ENCODE measurements at places on chromosomes 12 and 14.

DNA sequence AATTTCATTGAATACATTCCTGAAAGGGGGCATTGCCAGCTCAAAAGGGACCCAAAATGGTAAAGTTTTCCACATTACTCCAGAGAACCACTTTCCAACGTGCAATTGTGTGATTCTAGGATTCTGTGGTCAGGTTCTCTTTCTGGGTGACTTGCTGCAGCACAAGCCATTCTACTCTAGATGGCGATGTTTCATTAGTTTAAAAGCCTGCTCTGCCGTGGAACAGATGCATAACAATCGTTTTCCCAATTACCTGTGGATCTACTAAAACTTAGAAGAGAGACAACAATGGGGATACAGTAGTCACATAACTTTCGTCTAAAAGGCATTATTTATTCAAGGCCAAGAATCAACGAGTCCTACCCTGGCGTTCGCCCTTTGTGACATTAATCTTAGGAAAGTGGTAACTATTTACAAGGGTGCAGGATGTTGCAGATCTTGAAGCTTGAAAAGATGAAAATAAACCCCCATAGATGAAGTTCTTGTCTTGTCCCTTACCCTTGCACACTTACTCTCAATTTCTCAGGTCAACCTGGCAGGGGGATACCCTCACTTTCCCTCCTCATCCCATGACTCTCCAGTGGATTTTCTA, 400.9 kb downstream of the SNAPC1 start:
- peak; percentile 38 for DNase-seq

- DNase-seq: no peak
Measured at GRCh38 chr14:61282746-61283145, 1.6 kb upstream of the TMEM30B start.

DNA sequence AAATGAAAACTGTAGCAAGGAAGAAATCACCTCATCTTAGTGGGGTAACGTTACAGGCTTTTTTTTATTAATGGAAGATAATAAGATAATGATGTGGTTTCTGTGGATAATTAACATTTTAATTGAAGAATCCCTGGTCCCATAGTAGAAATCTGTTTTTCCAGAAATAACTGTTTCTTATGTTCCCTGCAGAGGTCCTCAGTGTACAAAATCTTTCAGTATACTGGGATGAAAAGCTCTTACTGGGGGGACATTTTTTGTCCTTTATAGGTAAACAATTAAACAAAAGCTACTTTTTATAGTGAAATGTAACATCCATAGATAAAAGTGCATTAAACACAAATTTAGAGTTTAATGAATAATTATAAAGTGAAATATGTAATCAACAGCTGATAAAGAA, 312.2 kb downstream of the ATXN7L3B start:
- DNase-seq: no peak

DNA sequence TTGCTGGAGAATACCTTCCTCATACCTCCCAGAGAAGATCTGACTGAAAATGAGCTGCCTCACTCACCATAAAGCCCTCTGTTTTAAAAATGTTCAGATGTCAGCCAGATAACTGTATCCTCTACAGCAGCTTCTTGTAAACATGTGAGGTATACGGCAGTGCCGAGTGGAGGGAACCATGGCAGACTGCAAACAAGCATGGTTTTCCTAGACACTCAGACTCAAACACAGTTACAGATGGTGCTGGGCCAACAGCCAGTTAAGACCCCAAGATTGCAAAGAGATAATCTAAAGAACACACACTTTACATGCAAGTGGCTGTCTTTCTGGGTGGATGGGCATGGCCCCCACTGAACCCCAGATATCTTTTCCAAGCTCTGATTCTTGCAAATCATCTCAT, 16.6 kb upstream of the CCDC177 start:
- DNase-seq: no peak

DNA sequence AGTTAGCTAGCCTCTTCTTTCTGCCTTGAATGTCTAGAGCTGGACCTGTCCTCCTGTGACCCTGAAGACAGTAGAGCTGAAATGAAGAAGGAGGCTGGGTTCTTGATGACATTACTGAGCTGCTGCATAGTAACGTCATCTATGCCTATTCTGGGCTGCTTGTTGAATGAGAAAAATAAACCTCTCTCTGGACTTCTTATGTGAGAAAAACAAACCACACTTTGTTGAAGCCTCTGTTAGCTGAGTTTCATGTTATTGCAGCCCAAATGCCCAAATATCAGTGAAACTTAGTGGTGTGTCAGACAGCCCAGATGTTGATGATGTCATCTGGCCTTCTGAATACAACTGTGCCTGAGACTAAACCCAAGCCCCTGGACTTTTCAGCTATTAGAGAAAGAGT, 67.0 kb upstream of the MAX start:
- DNase-seq: no peak

DNA sequence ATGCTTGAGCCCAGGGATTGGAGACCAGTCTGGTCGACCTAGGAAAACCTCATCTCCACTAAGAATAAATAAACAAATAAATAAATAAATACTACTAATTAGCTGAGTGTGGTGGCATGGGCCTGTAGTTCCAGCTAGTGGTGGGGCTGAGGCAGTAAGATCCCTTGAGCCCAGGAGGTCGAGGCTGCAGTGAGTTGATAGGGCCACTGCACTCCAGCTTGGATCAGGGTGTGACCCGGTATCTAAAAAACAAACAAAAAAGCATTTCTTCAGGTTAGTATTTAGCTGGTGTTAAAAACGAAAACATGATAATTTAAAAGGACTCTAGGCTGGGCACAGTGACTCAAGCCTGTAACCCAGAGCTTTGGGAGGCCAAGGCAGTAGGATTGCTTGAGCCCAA, 1.2 kb upstream of the FGD4 start:
- no peak for DNase-seq

DNA sequence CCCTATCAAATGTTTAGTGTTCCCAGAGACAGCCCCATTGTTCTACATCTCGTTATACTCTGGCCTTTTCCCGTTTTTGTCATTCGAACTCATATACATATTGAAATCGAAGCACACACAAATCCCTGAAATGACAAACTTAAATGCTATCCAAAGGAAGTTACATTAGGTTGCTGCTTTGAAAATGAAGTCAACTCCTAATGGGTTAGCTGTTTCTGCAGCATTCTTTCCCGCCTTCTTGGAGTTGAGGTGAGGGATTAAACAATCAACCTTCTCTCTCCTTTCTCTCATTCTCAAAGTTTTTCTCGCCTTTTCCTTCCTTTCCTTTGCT, 642 bp upstream of the PHC1 start:
- no peak for DNase-seq

Data from NCI-H2227 treated with DMSO at 0.1 percent for 48 hours (cell line).